Muscle of arm (tissue), 14 donors: ENCODE measurements at places on chromosomes 3 and 15. TPM values are rescaled to one million over a fixed set of nuclear protein-coding genes. Genes with fewer than 3 reads are reported as not detected.

Gene UBAP1L
- 6.3 TPM for polyA plus RNA-seq

Gene C3orf80
- polyA plus RNA-seq, result 3.8 TPM

Gene AMOTL2
- 51.5 TPM for polyA plus RNA-seq

Gene CPB1
- 3.9 TPM for polyA plus RNA-seq

Gene CRABP1
- 23.4 TPM for polyA plus RNA-seq

Gene UQCC5
- polyA plus RNA-seq, result 9.3 TPM

Gene PRSS50
- 0.29 TPM for polyA plus RNA-seq

Gene C3orf85
- not detected for polyA plus RNA-seq

Gene GPR160
- polyA plus RNA-seq, result 3.4 TPM

Gene LXN
- not detected for polyA plus RNA-seq

Gene AHSG
- 1.6 TPM for polyA plus RNA-seq
